ENCODE measurements at places on chromosomes 1 and 21. TPM values are rescaled to one million over a fixed set of nuclear protein-coding genes. Genes with fewer than 3 reads are reported as not detected.

DNA sequence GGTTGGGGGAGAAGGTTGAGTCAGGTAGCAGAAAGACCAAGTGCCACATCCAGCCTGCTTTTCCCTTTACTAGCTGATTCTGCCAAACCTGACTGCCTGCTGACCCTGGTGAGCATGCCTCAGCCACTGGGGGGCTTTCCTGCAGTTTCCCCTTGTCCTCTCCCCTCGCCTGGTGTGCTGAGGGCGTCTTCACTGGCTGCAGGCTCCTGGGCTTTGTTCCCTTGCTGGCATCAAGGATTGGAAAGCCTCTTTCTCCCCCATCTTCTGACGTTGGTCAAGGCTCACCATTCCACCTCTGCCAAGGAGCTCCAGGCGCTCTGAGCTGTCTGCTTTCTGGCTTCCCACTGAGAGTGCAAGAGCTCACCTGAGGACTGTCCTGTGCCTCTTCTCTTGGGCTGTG, 28.4 kb downstream of the MAN1C1 start:
- H3K27ac ChIP-seq, result no peak overlapping the region
- no peak for DNase-seq
- no peaks in the 10 kb centered on the region for H3K36me3 ChIP-seq
- H3K27me3 ChIP-seq, result no peaks in the 10 kb centered on the region
- peaks cover 18% of the 10 kb centered on the region for H3K4me1 ChIP-seq

- H3K4me1 ChIP-seq, result peaks cover 9% of the 10 kb centered on the region
- no peak overlapping the region for H3K27ac ChIP-seq
- no peak for DNase-seq
- H3K4me3 ChIP-seq, result no peak overlapping the region
- no peaks in the 10 kb centered on the region for H3K36me3 ChIP-seq
Measured at GRCh38 chr1:53595906-53596305, 136.7 kb downstream of the DMRTB1 start.

- H3K4me3 ChIP-seq, result no peak overlapping the region
- H3K27ac ChIP-seq, result no peak overlapping the region
- H3K36me3 ChIP-seq, result no peaks in the 10 kb centered on the region
- no peaks in the 10 kb centered on the region for H3K27me3 ChIP-seq
- no peak for DNase-seq
Measured at GRCh38 chr1:113557187-113557586, 166.9 kb downstream of the MAGI3 start.

DNA sequence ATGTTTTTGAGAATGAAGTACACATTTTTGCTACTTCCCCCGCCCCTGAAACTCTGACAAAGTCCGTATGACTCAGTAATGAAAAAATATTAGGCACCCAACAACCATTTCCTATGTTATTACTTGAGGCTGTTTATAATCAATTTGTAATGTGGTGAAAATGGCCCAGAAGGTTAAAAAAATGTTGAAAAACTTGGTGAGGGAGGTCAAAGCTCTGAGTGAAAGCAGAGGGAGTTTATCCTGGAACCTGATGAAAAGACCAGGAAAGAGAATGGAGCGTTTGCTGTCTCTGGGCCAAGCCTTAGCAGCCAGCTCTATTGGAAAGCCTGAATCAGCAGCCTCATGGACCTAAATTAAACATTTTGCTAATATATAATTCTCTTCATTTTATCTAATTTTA, 367.7 kb upstream of the NEGR1 start:
- DNase-seq, result no peak
- no peaks in the 10 kb centered on the region for H3K36me3 ChIP-seq
- no peaks in the 10 kb centered on the region for H3K4me1 ChIP-seq
- no peaks in the 10 kb centered on the region for H3K27me3 ChIP-seq
- H3K4me3 ChIP-seq, result no peak overlapping the region
- H3K27ac ChIP-seq, result no peak overlapping the region

Gene RIPPLY3
- total RNA-seq, result not detected
